HAP-1 (cell line): ENCODE measurements at places on chromosomes 2 and 18.

DNA sequence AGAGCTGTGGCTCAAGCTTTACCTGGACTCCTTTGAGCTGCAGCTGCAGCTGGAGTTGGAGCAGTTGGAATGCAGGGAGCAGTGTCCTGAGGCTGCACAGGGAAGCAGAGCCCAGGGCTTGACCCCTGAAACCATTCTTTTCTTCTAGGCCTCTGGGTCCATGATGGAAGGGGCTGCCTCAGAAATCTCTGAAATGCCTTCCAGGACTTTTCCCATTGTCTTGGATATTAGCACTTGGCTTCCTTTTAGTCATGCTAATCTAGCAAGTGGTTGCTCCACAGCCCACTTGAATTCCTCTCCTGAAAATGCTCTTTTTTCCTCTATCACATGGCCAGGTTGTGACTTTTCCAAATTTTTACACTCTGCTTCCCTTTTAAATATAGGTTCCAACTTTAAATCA, 108.6 kb upstream of the RNF152 start:
- DNase-seq, result peak; percentile 21

- no peak for DNase-seq
Observed at GRCh38 chr2:152445791-152446201, 110.8 kb downstream of the FMNL2 start.

GRCh38 chr18:49976795-49977560, 163.6 kb upstream of the ACAA2 start:
- no peak for DNase-seq

DNA sequence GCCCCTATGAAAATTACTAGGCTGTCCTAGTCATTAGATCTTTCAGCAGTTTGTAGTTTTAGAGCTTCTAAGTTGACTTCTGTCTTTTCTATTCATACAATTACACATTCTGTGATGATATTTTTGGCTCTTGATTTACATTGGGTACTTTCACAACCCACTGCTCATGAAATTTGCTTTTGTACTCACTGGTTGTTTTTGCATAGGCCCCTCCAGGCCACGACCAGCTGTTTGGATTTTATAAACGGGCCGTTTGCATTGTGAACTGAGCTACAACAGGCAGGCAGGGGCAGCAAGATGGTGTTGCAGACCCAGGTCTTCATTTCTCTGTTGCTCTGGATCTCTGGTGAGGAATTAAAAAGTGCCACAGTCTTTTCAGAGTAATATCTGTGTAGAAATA, 193.8 kb downstream of the RPIA start:
- no peak for DNase-seq

DNA sequence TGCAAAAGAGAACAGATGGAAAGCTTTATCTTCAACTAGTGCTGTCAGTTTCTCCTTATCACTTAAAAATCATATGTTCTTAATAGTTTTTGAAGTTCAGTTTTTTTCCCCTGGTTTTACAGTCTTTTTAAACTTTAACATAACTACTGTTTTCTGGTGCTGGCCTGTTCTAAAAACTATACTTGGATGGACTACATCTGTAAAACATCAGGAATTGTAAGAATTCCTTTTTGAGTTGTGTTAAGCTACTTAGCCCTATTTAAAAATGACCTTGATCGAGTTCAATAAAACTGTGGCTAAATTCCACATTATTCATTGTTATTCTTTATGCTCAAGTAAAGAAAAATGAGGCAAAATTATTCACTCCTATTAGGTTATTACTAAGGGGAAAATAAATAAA, 397.7 kb downstream of the NUP35 start:
- no peak for DNase-seq

DNA sequence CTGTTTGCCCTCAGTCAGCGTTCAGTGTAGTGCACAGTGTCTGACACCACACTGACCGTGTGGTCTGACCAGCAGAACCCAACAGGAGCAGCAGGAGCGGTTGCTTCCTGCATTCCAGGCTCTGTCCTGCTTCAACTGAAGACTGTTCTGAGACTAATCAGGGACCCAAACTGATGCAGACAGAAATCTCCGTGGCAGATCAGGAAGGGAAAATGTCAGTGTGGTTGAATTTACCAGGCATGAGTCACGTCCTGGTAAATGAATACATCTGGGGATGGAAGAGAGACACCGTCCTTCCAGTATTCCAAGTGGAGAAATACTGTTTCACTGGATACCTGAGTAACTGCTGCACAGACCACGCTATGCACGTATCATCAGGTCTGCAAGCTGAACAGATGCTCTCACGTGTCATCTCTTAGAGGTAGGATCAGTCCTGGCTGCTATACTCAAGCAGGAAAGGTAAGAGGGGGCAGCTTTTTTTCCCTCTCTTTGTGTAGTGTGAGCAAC, 223.6 kb upstream of the EPAS1 start:
- no peak for DNase-seq

DNA sequence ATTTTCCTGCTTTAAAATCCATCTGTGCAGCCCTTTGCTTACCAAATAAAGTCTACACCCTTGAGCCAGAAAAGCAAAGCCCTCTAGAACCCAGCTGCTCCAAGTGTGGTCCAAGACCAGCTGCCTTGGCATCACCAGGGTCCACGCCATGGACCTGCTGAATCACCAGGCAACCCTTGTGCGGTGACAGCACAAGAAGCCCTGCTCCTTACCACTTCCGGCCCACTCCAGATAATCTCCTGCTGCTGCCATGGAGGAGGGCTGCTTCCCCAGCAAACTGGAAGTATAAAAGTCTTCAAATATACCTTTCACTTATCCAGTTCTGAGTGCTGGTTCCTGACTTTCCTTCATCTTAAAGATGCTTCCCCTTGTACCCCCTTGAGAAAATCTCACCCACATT, 106.0 kb upstream of the PKDCC start:
- DNase-seq, result no peak

DNA sequence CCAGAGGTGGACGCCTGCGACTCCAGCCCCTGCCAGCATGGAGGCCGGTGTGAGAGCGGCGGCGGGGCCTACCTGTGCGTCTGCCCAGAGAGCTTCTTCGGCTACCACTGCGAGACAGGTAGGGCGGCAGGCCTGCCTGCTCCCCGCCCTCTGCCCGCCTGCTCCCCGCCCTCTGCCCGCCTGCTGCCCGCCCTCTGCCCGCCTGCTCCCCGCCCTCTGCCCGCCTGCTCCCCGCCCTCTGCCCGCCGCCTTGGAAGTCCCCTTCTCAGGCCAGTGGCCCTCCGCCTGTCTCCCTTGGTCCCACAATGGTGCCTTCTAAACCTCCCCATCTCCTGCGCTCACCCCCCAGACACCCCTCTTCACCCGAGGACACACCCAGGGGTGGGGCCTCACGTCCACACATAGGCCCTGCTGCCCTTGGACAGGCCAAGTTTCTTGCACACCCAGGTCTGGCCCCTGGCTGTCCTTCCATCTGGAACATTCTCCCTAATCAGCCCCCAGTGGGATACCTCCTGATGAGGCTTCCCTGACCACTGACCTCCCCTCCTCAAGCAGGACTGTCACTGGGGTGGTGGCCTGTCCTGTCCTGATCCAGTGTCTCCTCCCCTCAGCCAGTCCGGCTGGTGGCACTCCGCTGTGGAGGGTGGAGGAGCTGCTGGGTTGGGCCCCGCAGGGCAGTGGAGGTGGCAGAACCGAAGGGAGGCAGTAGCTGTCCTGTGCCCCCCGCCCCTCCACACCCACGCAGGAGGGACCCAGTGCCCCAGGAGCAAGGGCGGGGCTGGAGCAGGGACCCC, 37.9 kb downstream of the MTERF4 start:
- DNase-seq, result no peak

DNA sequence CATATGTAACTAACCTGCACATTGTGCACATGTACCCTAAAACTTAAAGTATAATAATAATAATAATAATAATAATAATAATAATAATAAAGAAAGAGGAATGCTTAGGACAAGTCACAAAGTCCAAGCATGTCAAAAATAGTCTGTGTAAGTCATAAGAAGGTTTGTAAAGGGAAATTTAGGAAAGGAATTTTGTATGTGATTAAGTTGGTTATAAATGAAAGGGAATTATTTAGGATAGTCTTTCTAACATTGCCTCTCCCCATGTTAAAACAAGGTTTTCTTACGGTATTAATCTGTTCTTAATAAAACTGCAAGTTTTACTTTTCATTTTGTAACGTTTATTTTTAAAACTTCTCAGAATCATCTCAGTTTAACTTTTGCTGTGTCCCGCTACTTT, 62.8 kb downstream of the SESTD1 start:
- DNase-seq, result peak; percentile 16

DNA sequence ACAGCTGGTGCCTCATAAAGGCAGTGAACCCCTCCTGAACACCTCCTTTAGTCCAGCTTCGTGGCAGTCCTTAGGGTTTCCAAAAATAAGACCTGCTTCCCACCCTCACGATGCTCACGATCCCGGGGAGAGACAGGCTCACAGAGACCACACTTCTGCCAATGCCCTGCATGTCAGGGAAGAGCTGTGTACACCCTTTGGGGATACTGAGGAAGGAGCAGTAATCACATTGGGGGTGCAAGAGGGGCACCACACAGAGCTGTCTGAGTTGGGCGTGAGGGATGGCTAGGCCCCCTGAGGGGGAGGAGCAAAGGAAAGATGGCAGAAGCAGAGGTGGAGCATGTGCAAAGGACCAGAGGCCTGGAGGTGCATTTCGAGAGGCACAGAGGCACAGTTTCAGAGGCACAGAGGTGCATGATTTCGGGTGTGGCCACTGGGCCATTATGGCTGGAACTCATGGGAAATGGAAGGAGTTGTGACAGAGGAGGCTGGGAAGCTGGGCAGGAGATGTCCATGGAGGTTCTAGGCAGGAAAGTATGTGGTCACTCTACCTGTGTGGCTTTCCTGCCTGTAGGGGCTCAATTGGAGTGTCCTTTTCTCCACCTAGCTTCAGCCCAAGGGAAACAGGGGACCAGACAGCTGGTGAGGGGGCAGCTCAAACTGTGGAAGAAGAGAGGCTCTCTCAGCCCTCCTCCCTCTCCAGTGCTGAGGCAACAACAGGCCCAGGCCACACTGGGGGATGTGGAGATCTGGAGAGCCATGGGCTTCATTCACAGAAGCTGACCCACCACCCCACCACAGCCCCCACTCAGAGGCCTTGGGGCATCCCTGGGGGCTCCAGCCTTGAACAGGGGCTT, 115.9 kb downstream of the CAPN13 start:
- no peak for DNase-seq

DNA sequence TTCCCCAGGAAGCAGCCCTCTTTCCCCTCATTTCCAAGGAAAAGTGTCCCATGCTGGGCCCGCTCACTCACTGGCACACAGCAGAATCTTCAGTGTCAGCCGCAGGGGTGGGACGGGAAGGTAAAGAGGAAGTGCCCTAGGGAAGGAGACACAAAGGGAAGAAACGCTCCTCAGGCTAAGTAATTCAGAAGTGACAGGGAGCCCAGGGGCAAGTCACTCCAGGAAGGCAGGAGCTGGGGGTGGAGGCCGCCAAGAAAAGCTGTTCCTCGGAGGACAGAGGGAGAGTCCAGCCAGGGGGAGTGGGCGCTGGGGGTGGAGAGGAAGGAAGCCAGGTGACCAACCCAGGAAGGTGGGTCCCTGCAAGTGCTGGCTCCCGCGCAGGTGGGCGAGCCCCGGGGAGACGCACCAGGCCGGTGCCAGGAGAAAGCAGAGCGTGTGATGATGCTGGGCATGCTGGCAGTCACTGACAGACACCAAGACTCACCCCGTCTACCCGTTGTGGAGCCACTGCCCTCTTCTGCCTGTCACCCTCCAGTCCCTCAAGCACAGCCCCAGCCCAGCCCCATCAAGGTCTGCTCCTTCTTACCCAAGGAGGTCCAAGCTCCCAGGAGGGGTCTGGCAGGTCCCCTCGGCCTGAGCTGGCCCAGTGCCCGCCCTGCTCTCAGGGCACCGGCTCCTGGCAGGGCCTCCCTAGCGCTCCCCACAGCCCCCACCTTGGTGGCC, 21.7 kb downstream of the HDAC4 start:
- DNase-seq, result no peak

DNA sequence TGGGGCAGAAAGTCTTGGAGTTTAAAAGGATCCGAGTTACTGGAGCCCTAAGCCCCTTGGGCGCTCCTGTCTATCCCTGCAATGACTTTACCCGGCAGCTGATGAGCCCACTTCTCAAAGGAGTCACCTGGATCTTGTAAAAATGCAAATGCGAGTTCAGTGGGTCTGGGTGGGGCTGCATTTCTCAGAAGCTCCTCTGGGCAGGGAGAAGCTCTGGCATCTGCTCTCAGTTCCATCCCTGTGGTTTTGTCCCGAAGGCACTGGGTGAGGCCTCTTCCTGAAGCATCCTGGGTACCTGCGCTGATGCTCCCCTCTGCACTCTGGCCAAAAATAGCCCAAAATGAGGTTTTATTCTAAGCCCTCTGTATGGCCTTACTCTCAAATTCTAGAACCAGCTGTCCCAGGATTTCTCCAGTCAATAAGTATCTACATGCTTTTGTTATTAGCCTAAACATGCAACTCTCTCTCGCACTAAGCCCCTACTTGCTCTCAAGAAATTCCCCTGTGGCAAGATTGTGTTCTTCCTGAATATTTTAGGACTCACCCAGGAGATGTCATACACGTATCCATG, 167.8 kb upstream of the APCDD1 start:
- no peak for DNase-seq

DNA sequence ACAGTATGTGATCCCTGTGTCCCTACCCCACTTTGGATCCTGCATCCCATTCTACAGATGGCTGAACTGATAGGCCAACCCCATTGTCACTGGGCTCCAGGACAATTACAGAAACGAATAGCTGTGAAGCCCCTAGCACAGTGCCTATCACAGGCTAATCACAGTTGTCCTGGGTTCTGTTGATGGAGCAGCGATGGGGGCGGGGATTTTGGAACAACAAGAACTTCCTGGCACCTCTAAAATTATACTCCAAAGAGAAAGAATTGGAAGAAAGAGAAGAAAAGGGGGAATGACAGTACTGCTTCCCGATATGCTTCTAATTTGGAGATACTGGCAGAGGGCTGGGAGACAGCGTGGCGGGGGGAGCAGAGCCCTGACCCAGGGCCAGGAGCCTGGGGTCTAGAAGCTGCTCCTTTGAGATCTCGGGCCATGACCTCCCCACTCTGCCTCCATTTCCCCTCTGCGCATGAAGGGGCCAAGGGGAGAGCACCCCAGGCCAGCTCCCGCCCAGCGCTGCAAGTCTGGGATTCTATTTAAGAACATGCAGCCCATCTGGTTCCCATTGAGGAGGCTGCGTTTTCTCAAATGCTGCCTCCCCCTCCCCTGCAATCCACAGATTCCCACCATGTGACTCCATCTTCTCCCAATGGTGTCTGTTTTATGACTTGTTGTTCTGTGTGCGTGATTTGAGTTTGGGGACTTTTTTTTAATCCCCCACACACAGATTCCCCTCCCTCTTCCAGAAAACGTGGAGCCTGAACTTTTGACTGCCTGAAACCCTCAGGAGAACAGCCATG, 202.7 kb downstream of the CYP26B1 start:
- DNase-seq, result no peak

DNA sequence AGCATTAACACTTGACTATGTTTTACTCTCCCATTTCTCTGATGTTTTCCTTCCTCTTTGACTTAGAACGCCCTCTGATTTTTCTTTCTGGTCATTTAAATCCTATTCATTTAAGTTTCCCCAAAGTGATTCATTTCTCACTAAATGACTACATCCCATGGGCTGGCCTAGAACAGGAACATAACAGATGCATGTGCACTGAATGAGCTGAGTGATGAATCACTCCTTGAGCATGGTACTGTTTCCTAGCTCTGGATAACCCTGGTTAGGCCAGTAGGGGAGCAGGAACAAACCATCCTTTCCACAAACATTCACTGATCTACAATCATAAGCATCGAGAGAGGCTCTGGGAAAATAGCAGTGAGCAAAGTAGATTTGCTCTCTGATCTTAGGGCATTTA, 221.9 kb upstream of the SETBP1 start:
- no peak for DNase-seq
